Activated CD4-positive, alpha-beta T cell treated with anti-CD3 and anti-CD28 coated beads, Interleukin-2, amount 10 ng/mL, durations not matched to agents 7 days and 5 days (primary cell): ENCODE measurements at places on chromosomes 7 and 10.

DNA sequence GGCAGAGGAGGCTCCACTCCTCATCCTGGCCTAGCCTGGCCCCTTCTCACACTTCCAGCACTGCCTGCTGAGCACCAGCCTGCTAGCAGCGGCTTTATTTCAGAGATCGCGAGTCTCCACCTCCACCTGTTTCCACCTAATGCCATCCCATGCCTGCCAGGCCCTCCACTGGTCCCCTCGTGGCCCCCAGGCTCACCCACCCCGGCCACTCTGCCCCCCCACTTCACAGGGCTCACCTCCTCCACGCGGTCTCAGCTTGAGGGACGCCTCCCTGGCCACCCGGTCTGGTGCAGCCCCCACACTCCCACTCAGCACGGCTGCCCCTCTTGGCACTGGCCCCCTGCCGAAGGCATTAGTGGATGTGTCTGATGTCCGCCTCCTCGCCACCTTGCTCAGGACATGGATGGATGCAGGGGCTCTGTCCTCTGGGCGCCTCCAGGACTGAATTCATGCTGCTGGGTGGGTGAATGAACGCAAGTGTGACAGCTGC, 3.8 kb upstream of the NKX6-2 start:
- DNase-seq: no peak

DNA sequence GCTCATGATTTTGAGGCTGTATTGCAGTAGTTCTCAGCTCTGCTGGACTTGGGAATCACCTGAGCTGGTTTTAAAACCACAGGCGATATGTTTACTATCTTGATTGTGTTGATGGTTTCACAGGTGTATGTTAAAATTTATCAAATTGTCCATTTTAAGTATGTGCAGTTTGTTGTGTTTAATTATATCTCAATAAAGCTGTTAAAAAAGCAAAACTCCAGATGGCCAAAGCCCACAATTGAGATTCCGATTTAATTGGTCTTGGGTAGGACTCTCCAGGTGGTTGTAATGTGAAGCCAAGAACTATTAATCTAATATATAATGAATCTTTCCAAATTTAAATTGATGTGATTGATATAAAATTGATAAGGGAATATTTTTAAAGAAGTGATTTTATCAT, 48.6 kb downstream of the NRCAM start:
- no peak for DNase-seq

GRCh38 chr7:36652431-36652830, 71.9 kb downstream of the AOAH start:
- DNase-seq: no peak

DNA sequence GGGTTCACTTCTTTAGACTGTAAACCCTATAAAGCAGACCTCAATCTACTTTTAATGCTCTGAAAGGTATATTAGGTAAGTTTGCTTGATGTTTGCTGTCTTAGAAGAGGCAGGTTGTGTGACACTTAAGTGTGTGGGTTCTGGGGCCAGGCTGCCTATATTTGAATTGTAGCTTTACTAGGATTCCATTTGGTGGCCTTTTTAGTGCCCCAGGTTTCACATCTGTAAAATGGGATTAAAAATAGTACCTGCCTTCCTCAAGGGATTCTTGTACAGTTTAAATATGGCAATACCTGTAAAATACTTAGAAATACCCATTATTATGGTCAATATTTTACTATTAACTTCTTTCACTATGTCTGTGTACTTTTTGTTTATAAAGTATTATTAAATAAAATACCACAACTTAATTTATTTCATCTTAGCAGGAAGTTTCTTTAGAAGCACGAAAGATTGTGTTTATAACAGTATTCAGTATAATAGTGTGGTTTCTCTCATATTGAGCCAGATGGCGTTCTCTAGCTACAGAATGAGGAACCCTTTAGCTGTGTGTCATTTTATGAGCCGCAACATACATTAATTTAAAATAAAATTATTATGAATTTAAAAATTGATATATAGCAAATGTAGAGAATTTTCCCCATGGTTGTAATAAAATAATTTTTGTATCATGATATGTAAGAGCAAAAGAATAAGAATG, 94.2 kb downstream of the CDK14 start:
- DNase-seq: no peak

DNA sequence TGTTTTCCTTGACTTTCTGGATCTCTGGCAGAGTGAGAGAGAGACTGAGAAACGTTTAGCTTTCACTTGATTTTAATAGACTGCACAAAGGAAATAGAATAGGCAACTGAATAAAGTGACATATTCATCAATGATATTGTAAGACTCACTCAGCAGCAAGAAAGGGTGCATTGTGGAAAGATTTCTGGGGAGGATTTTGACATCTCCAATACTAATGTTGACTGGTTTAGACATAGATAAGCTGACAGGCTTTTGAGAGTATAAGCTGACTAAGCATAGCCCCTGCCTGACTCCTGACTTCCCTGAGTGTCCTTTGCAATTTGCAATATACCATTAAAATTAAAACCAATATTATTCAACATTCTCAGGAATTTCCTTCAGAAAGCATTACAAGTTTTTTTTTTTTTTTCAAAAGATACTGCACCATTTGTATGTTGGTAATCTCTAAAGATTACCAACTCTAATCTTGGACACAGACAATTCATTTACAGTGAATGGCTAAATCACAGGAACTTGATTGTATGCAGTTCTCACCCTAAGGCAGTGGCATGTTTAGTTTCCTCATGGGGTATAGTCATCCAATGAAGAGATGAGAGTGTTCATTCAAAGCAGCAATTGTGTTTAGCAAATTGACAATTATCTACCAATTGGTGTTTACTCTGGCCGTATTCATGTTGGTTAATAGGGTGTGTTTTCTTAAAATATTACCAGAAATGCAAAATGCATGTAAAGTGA, 325.6 kb downstream of the SORCS3 start:
- DNase-seq: no peak

- DNase-seq: no peak
These were observed 59.4 kb upstream of the CDK1 start for GRCh38 chr10:60718886-60719285.

- DNase-seq: no peak
These were observed 132.3 kb upstream of the POT1 start for GRCh38 chr7:125061776-125062397.

- no peak for DNase-seq
These were observed 251.8 kb downstream of the BMPER start for GRCh38 chr7:34157137-34157536.

DNA sequence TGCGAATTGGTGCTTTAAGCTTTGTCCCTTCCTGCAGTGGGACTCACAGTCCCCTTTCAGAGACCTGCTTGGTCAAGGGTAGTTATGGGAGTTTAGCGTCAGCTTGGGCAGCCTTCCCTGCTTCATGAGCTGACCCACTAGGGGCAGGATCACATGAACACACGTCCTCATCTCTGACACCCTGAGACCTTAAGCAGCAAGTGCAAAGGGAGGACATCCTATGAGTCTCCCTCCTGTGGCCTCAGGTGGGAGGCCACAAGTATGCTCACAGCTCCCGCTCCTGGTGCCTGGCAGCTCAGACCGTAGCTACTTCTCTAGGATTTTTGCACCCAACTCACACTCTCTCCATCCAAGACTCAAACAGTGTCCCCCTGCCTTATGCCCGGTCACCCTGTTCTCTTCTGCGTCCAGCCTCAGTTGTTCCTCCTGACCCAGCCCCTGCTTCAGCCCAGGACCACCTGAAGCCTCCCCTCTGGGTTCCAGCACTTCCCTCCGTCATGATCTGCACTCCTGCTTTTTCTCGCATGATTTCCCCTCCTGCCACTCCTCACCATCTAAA, 136.6 kb upstream of the FAM20C start:
- no peak for DNase-seq

GRCh38 chr7:17298840-17299482, 509 bp downstream of the AHR start:
- DNase-seq: peak; percentile 64

DNA sequence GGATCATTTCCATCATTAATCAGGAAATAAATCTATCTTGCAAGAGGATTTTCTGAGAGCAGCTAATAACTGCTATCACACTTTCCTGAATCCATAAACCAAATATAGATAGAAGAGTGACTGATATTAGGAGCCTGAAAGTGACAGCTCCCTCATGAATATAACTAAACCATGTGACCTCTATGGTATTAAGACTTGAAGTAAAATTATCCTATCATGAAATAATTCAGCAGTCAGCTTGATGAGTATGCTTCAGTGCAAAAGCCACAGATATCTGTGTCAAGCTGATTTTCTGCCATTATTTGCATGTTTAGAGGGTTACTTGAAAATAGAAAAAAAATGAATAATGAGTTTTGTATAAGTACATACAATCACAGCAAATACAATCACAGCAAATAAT, 80.1 kb upstream of the PPP1R3A start:
- DNase-seq: no peak

DNA sequence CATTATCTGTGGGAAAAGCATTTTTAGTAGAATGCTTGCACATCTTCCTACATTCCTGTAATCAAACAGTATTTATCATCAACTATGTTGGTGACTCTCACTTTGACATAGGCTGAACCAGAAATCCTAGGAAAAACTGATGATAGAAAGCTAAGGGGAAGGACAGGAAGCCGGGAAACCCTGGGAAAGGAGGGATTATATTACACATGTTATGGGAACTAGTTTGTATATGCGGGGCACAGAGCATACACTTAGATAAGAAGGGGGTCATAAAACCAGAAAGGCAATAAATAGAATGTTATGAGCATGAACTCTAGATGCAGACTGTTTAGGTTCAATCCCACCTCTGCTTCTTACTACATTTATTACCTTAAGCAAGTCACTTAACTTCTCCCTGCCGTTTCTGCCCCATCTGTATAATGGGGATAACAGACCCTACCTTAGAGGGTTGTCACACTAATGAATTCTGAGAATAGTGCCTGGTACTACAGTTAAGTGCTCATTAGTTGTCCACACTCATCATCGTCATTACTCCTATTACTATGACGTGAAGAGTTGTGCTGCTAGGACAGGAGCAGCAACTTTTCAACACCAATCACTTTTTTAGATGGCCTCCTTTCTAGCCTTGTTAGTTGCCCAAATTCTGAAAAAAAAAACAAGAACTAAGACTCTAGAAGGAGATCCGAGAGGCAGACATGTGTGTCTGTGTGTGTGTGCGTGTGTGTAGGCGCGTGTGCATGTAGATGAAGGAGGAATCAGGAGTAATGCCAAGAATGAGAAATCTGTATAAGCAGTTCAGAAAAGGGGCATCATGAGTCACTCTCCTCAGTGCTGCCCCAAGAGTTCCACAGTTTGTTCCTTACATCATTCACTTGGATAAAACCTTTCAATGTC, 52.2 kb downstream of the KMT2C start:
- DNase-seq: no peak

DNA sequence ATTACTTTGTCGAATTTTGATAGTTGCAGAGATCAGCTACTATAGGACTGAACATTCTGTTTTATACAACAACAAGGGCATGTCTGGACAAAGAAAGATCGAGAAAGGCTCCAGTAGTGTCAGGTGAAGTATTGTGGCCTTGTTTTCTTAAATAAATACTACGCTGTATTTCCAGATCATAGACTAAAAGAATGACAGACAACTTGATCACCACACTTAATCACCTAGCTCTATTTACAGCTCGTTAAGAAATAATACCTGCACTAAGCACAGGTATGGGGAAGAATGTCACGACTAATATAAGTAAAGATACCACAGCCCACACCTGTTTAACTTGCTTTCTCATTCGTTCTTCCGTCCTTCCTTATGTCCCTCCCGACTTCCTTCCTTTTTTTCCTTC, 269.2 kb downstream of the HGF start:
- no peak for DNase-seq

- no peak for DNase-seq
These were observed 7.1 kb downstream of the CCM2 start for GRCh38 chr7:45007106-45007505.

- no peak for DNase-seq
These were observed 17.6 kb upstream of the FLNC start for GRCh38 chr7:128812514-128813168.

GRCh38 chr7:2544541-2545188, 10.7 kb downstream of the BRAT1 start:
- DNase-seq: no peak

GRCh38 chr10:108899670-108900069, 1023.6 kb downstream of the XPNPEP1 start:
- no peak for DNase-seq

DNA sequence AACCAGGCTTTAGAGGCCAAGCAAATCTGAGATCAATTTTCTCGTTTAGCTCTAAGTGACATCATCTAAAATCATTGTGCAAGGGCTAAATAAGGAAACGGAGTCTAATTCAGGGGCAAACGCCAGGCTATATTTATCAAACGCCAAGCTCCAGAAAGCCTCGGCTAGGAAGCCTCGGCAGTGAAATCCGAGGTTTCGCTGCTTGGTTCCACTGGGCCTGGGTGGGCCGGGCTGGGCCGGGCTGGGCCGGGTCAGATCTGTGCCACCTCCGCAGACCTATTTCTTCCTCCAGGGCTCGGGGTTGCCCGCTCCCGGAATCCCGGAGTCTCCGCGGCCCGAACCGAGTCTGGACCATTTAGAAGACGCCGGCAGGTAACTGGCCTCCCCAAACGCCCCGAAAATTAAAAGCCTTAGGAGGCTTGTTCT, 459 bp upstream of the FEZF1 start:
- DNase-seq: no peak

- no peak for DNase-seq
These were observed 143.9 kb upstream of the MGMT start for GRCh38 chr10:129322933-129323820.

GRCh38 chr10:15436696-15437095, 65.6 kb upstream of the FAM171A1 start:
- DNase-seq: no peak

GRCh38 chr7:151384776-151385625, 24.8 kb downstream of the WDR86 start:
- no peak for DNase-seq
